Femur (tissue), 1 donor: ENCODE measurements at places on chromosomes 13 and 19.
A peak's percentile ranks its signal among the peaks of the same experiment; 100 is the strongest.

- DNase-seq: peak; percentile 95
Measured at GRCh38 chr19:12035220-12036172, at the start of gene ZNF433. ZNF433 (minus strand) TSS chr19:12035679; CDS start chr19:12035539, 140 bp downstream.

DNA sequence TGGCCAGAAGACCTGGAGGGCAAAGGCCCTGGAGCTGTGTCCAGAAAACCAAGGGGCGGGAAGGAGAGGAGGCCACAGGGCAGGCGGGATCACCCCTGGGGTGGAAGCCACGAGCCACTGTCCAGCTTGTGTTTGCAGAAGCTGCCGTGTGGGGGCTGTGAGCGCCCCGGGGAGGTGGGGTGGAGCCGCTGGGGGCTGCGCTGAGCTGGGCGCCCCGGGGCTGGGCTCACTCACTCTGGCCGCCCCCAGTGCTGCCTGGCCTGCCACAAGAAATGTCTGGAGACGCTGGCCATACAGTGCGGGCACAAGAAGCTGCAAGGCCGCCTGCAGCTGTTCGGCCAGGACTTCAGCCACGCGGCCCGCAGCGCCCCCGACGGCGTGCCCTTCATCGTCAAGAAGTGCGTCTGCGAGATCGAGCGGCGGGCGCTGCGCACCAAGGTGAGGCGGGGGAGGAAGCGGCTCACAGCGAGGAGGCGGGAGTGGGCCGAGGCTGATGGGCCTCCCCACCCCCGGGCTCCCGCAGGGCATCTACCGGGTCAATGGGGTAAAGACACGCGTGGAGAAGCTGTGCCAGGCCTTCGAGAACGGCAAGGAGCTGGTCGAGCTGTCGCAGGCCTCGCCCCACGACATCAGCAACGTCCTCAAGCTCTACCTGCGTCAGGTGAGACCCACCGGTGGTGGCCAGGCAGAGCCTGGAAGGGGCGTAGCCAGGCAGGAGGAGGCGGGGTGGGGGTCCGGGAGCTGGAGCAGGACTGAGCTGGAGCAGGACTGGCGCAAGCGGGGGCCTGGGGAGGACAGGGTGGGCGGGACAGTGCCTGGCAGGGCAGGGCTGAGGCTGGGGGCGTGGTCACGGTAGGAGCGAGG, 13.6 kb downstream of the POLR2E start:
- no peak for DNase-seq

- DNase-seq: no peak
Measured at GRCh38 chr19:47411101-47411500, 8.2 kb downstream of the MEIS3 start.

DNA sequence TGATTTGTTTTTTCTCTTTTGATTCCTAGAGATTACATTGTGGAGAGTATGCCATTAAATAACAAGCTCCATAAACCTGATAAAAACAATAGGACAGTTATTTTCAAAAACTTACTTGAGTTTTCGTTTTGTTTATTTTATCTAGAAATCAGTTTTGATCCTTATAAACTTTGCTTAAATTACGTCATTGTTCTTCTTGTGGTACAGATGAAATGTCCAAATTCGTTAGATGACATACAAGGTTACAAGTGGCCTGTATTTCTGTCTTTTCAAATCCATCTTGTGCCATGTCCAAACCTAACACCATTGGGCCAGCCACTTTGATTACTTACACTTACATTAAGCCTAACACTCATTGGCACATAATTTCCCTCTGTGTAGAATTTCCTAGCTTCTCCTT, 372.0 kb downstream of the PCDH9 start:
- no peak for DNase-seq

DNA sequence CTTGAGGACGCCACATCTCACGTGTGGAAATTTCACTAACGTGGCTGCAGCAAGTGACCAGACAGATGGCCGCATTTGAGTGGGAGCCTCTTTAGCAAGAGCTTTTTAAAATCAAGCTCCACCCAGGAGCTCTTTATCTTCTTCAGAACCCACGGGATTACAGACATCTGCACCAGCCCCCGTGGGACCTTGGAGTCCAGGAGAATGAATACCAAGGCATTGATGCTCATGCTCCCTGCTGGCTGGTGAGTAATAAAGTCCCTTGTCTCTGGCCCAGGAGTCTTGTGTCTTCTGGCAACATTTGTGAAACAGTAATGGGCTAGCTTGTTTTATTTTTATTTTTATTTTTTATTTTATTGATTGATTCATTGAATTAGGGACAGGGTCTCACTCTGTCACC, 64.4 kb downstream of the TRPM4 start:
- no peak for DNase-seq

- DNase-seq: no peak
Measured at GRCh38 chr19:19151418-19151817, 13.1 kb upstream of the TMEM161A start.

- peak; percentile 52 for DNase-seq
Measured at GRCh38 chr19:2986951-2987524, 9.7 kb downstream of the TLE6 start.

- DNase-seq: peak; percentile 84
Measured at GRCh38 chr19:13102666-13103580, at the start of gene LYL1. LYL1 (minus strand) TSS chr19:13102858; CDS start chr19:13101171, 1,687 bp downstream.

GRCh38 chr13:112531263-112531794, 56.6 kb downstream of the TUBGCP3 start:
- no peak for DNase-seq

DNA sequence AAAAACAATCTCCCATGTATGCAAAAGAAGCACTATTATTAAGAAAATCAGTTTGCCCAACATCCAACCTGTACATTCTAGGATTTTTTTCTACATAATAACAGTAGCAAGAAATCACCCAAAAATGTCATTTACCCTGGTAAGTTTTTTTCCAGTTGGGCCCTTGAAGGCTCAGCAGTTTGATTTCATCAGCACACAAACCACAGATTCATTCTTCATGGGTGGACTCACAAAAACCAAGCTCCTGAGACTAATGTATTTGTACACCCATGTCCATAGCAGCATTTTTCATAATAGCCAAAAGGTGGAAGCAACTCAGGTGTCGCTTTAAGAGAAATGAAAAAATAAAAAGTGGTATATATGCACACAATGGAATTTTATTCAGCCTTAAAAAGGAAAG, 210.1 kb downstream of the TBC1D4 start:
- DNase-seq: no peak

GRCh38 chr19:49127674-49128544, 8.6 kb downstream of the PPFIA3 start:
- peak; percentile 99 for DNase-seq

GRCh38 chr19:40110570-40110969, 19.8 kb upstream of the ZNF780A start:
- no peak for DNase-seq

DNA sequence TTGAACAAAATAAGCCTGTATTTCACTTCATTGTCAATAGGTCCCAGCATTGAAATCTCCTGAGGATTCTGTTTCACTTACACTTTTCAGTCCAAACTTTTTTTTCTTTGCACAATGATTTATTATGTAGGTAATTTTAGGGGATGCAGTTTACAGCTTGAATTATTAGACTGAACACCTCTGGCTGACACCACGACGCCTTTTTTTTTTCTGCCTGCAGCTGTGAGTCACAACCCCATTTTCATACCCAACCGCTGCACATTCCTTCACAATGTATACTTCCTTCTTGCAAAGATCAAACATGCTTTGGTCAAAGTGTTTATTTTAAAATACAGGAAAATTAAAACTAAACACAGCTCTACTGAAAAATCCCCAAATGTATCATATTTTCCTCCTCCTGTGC, 11.4 kb downstream of the ZIC2 start:
- no peak for DNase-seq

DNA sequence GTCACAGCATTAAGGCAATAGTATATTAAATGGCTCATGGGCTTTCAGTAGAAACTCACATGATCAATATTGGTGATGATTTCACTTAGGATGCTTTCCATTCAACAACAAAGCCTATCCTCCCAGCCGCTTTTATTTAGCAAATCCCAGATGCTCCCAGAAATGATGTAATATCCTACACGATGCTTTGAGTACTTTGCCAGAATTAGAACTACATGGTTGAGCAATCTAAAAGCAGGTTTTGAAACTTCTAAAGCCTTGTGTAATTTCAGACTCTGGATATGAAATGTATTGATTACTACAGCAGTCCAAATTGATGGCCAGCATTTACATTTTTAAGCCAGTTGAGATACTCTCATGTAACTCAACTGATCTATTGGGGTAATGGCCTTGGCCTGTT, 13.6 kb downstream of the DLEU7 start:
- DNase-seq: no peak

DNA sequence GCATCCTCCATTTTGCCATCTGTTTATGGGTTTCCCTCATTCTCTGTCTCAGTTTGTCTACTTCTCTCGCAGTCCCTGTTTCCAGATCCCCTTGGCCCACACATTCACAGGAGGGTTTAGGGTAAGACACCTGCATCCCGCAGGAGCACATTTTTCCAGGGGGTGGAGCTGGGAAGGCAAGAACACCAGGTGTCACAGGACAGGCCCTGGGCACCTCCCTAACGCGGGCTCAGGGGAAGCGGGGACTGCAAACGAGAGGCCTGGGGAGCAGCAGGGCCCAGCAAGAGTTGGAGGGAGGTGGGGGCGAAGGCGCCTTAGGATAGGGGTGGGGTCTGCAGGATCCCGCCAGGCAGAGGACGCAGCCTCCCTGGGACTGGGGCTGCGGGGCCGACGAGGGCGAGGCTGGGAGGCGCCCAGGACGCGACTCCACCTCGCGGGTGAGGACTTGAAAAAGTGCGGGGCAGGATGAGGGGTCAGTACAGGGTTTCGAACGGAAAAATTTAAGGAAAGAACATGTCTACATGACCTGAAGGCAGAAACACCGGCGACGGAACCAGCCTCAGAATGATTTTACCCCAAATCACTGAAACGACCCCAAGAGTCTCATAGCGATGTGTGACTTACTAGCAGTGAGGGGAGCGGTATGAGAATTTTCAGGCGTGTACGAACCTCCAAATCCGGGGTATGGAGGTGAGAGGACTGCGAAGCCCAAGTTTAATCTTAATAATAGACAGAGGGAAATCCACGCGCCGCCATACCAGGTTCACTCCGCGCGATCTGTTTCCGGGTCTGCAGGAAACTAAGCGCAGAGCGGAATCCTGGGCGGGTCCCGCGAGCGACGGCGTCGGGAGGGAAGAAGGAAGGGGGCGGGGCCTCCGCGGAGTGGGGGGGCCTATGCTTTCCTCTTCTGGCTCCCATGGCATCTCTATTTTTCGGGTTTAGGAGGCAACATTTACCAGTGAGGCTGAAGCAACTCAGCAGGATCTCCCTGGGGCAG, 7.1 kb upstream of the ERVV-2 start:
- peak; percentile 61 for DNase-seq

- no peak for DNase-seq
Measured at GRCh38 chr13:72666391-72666790, 61.0 kb downstream of the MZT1 start.

DNA sequence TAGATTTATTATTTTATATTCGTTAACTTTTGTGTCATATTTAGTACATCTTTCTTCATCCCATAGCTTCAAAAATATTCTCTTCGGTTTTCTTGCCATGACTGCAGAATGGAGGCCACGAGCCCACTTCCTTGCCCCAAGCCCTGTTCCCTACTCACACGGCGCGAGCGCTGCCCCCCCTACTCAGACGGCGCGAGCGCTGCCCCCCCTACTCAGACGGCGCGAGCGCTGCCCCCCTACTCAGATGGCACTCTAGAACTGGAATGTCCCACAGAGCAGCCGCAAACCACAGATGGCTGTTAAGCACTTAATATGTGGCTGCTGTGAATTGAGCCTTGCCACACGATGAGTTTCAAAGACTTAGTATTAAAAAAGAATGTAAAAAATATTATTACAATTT, 102.2 kb upstream of the PEG3 start:
- DNase-seq: peak; percentile 68

GRCh38 chr13:60372141-60372540, 24.9 kb upstream of the TDRD3 start:
- DNase-seq: no peak

GRCh38 chr13:50691681-50692263, 151.7 kb downstream of the DLEU7 start:
- DNase-seq: no peak

DNA sequence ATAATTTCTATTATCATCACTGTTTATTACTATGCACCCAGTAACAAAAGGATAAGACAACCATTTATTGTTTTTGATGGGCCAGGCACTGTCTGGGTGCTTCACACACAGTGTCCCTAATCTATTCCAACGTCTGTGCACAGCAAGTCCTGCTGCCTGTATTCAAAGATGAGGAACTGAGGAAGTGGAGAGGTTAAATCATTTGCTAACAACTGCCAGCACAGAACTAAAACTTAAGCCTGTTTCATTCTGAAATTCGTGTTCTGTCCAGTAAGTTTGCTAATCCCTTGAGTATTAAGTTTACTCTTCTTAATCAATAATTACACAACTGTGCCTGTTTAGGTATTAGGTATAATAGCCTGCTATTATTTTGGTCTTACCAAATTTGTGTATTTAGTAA, 41.9 kb downstream of the TEX26 start:
- DNase-seq: no peak

DNA sequence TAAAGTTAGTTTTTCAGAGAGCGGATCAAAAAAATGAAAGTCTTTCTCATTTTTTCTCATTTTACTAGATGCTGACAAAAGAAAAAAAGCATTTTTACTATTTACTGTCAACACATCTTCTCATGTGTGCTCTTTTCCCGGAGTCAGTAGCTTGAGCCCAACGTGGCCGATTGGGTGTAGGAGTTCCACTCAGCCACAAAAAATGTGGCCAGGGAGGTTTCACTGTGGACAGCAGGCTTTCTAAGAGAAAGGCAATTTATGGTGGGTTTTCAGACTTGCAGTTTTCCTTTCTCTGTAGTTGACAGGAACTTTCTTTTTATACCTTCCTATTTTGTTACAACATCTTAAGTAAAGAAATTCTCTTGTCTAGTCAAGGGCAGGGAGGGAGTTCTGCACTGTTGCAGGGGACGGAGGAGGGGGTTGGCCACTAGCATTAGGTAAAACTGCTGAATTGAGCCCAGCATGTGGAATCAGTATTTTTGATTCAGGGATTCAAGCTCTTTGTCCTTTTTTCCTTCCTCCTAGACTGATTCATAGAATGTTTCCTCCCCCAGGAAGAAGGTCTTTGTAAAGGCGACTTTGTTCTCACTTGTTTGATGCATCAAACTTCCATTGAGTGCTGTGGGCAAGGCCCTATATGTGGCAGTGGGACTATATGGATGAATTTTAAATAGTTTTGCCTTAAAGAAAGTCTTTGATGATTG, 123.1 kb downstream of the B3GLCT start:
- DNase-seq: no peak

- DNase-seq: no peak
Measured at GRCh38 chr19:31264041-31264778, 85.0 kb downstream of the TSHZ3 start.

GRCh38 chr13:113394339-113394640, 30.4 kb upstream of the GRTP1 start:
- DNase-seq: no peak
